PC-3 (cell line): ENCODE measurements at places on chromosomes 1 and 21. TPM values are rescaled to one million over a fixed set of nuclear protein-coding genes. Genes with fewer than 3 reads are reported as not detected.

GRCh38 chr1:204684571-204685235 is 835 bp downstream of the LRRN2 start:
- no peaks in the 10 kb centered on the region for H3K36me3 ChIP-seq
- peak; percentile 43 for DNase-seq

DNA sequence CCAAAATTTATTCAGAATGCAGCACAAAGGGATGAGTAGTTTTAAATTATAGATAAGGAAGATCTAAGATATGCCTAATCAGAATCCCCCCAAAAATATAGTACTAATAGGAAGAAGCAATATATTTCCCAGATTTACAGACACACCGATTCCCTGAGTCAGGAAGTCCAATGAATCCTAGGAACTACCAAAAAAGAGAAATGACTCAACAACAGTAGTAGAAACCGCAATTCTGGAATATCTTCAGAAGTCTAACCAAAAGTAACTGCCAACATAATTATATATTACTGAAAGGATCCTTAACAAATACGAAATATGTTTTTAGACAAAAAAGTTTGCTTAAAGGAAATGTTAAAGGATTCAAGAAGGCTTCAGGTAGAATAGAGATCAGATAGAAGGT is 10.3 kb downstream of the AHCTF1 start:
- H3K4me1 ChIP-seq: no peaks in the 10 kb centered on the region
- H3K36me3 ChIP-seq: peaks cover 28% of the 10 kb centered on the region
- no peaks in the 10 kb centered on the region for H3K27me3 ChIP-seq
- H3K27ac ChIP-seq: no peak overlapping the region
- no peak for DNase-seq
- H3K4me3 ChIP-seq: no peak overlapping the region

THEM5 gene
- total RNA-seq: not detected in 2 replicates

GRCh38 chr1:85692730-85693314 is 15.4 kb downstream of the ZNHIT6 start:
- peaks cover 18% of the 10 kb centered on the region for H3K36me3 ChIP-seq
- peak; percentile 72 for DNase-seq
- no peak overlapping the region for H3K4me3 ChIP-seq
- H3K27ac ChIP-seq: peak overlapping the region; percentile 16; the same call in 1 of the 2 replicates
- no peaks in the 10 kb centered on the region for H3K27me3 ChIP-seq
